Right ventricle myocardium superior (tissue), 1 donor: ENCODE measurements at places on chromosomes 7 and 10. TPM values are rescaled to one million over a fixed set of nuclear protein-coding genes. Genes with fewer than 3 reads are reported as not detected.

DNA sequence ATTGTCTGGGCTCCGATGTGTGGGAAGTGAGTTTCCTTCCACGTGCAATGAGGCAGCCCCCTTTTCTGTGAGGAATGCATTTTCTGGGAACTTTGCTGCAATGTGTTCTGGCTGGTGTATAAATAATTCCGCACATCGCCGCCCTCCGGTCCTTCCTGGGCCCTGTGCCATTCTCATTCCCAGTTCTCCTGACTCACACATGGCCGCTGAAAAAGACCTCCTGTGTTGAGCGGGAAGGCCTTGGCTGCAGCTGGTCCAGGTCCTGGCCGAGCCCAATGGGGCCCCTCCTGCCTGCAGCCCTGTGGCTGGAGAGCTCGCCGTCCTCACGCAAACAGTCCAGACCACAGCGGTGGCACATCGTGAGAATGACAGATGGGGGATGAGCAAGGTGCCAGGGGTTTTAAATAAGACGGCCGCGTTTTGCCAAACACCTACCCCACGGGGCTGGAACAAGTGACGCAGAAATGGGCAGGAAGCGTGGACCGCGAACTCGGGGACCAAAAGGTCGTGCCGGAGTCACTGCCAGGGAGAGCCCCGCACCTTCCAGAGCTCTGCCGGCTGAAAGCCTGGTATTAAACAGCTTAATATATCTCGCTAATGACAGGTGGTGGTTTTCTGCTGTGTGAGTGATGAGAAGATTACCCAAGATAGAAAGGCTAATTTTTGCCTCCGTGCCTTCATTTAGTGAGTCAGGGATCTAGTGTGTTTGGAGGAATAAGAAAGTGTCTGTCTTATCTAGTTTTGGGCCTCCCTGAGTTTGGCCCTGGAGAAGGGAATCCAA lies 37.0 kb downstream of the FAM20C start:
- DNase-seq = peak; percentile 84

DNA sequence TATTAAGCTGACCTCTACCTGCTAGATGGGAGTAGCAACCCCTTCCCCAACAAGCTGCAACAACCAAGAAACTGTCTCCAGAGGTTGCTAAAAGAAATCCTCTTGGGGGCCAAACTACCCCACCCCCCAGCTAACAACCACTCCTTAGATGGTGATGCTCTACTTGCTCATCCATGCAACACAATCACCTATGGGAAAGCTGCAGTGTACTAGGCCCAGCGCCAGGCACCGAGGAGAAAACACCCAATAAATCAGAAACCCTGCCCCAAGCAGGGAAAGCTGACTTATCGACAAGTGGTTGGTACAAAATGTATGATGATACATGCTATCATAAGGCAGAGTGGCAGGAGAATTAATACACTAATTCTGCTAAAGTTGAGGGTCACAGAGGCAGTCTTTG lies 17.3 kb downstream of the SLC25A13 start:
- DNase-seq = no peak

DNA sequence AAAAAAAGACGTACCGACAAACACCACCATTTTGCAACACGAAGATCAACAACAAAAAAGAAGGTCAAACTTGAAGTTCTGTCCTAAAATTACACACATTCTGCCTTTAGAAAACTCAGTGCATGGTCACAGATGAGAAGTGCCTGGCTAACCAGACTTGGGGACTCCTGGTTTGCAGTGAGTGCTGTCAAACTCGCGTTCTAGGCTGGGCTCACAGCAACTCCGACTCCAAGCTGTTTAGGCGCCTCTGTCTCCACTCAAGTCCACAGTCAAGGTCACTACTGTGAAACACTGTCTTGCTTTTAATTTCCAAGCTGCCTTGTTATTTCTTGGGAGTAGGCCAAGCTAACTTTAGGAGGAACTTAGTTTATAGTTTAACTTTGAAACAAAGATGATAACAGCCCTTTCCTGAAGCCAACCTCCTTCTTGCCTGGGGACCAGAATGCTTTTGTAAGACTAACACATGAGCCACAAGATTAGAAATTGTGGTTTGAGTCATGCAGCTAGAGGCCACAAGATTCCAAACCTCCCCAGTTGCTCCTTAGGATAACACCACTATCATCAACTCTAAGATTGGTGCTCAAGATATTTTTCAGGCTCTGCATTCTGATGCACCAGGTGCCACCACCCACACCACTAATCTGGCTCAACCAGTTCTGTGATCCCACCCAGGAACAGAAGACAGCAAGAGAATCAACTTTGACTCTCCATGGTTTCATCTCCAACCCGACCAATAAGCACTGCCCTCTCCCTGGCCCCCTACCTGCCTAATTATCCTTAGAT lies 1.1 kb upstream of the DNAAF5 start:
- DNase-seq = no peak

- no peak for DNase-seq
Measured at GRCh38 chr7:124915242-124915641, 14.4 kb downstream of the POT1 start.

- no peak for DNase-seq
Measured at GRCh38 chr7:29385214-29385814, 178.3 kb upstream of the PRR15 start.

GRCh38 chr10:5643346-5644067 lies 22.9 kb downstream of the ASB13 start:
- DNase-seq = no peak

GRCh38 chr10:51073453-51074237 lies 642 bp upstream of the PRKG1 start:
- peak; percentile 51 for DNase-seq

DNA sequence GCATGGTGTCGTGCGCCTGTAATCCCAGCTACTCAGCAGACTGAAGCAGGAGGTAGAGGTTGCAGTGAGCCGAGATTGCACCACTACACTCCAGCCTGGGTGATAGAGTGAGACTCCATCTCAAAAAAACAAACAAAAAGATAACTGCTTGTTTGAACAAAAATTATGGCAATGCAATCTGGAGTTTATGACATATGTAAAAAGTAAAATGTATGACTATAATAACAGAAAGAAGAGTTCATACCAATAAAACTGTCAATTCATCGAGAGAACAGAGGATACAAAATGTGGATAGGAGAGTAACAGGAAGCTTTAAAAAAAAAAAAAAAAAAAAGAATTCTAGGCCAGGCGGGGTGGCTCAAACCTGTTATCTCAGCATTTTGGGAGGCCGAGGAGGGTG lies 19.2 kb downstream of the SLC25A16 start:
- DNase-seq = no peak

DNA sequence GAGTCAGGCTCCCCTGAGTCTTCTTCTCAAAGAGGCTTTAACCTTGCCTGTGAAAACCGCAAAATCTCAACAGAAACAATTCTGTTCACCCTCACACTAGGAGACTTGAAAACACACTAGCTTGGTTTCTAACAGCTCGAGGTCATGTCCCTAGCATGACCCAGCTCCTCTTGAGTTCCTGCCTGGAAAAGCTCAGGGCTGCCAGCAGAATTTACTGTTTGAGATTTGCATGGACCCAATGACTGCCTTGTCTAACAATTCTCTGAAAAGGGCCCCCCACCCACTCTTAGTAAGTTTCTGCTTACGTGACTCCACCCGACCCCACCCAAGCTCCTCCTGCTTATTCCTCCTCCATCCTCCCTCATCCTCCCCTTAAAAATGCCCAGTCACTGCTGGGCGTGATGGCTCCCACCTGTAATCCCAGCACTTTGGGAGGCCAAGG lies 85.1 kb upstream of the KMT2C start:
- DNase-seq = peak; percentile 13

Gene WDR86
- 0.48 TPM for total RNA-seq
